Uterus (tissue), 4 donors: ENCODE measurements at places on chromosomes 1 and 21. TPM values are rescaled to one million over a fixed set of nuclear protein-coding genes. Genes with fewer than 3 reads are reported as not detected.

DNA sequence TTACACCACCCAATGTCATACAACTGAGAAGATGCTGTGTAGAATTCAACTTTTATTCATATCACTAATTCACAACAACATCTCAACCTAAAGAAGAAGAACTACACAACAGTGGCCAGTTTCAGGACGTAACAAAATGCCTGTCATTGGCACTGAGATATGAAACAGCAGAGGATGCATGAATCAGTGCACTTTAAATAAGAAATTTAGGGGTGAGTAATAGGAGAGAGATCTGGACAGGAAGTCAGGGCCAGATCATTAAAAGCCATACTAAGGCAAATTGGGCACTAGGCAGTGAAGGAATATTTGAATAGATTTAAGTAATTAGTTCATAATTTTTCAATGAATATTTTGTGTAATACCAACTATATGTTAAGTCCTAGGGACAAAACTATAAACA is 510.5 kb downstream of the PLPP3 start:
- no peak for DNase-seq

- no peak for DNase-seq
Observed at GRCh38 chr1:11539850-11540772, 61.2 kb downstream of the DISP3 start.

Gene OLIG2
- total RNA-seq: not detected

- no peak for DNase-seq
Observed at GRCh38 chr21:22438428-22439086, 1440.3 kb downstream of the NCAM2 start.

Gene TOMM40L
- total RNA-seq: 2.6 TPM
